Small intestine (tissue), 16 donors: ENCODE measurements at places on chromosomes 3 and 15.
A peak's percentile ranks its signal among the peaks of the same experiment; 100 is the strongest.

DNA sequence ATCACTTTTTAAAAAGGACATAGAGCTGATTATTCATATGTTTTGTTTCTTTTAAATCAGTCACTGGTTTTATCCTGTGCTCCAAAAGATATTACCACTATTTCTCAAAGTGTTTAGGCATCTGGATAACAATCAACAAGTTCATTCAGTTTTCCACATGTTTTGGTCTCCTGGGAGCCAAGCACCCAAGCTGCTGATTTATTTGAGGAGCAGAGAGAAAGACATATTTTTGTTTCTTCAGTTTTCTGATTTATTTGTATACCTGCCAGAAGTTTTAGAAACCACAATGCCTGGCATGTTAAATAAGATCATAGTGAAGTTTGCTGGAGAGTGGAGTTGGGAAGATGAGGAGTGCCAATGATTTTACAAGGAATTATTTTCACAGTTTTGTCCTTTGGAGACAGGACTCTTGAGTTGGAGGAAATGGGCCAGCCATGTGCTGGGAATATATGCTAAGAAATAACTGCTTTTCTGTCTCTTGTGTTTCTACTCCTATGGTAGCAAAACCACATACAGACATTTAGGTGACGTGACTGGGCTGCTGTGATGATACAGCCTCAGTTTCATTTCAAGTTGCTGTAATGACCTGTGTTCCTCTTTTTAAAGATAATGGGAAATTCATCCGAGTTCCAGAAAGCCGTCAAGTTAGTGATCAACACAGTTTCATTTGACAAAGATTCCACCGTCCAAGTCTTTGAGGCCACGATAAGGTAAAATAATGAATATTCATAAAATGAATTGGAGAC, 11.7 kb downstream of the EDEM1 start:
- H3K4me3 ChIP-seq = no peak overlapping the region
- DNase-seq = no peak
- no peak overlapping the region for H3K27ac ChIP-seq
- H3K4me1 ChIP-seq = no peaks in the 10 kb centered on the region
- H3K36me3 ChIP-seq = peaks cover 17% of the 10 kb centered on the region
- H3K27me3 ChIP-seq = no peaks in the 10 kb centered on the region

GRCh38 chr15:78193731-78194567, 40.4 kb downstream of the ACSBG1 start:
- no peaks in the 10 kb centered on the region for H3K4me1 ChIP-seq
- H3K4me3 ChIP-seq = no peak overlapping the region
- H3K27me3 ChIP-seq = no peaks in the 10 kb centered on the region
- H3K36me3 ChIP-seq = no peaks in the 10 kb centered on the region
- no peak overlapping the region for H3K27ac ChIP-seq

- H3K4me1 ChIP-seq = no peaks in the 10 kb centered on the region
- DNase-seq = no peak
- H3K27ac ChIP-seq = no peak overlapping the region
- no peaks in the 10 kb centered on the region for H3K36me3 ChIP-seq
- peaks cover 3% of the 10 kb centered on the region for H3K27me3 ChIP-seq
Measured at GRCh38 chr3:54134713-54135112, 12.4 kb downstream of the CACNA2D3 start.

DNA sequence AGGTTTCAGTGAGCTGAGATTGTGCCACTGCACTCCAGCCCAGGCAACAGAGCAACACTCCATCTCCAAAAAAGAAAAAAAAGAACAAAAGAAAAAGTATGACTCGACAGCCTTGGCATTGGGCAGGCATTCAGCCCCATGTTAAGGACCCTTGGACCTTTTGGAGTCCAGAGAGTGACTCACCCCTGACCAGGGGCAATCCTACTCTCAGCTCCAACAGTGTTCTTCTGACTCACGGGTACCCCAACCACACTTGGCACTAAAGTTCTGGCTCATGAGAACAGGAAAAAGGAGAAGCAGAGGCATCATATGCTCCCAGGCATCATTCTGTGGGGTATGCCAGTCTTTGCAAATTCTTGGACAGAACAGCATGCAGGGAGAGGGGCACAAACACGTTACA, 252.4 kb upstream of the HES1 start:
- no peak overlapping the region for H3K27ac ChIP-seq
- no peaks in the 10 kb centered on the region for H3K4me1 ChIP-seq
- H3K4me3 ChIP-seq = no peak overlapping the region
- no peaks in the 10 kb centered on the region for H3K27me3 ChIP-seq
- no peaks in the 10 kb centered on the region for H3K36me3 ChIP-seq

DNA sequence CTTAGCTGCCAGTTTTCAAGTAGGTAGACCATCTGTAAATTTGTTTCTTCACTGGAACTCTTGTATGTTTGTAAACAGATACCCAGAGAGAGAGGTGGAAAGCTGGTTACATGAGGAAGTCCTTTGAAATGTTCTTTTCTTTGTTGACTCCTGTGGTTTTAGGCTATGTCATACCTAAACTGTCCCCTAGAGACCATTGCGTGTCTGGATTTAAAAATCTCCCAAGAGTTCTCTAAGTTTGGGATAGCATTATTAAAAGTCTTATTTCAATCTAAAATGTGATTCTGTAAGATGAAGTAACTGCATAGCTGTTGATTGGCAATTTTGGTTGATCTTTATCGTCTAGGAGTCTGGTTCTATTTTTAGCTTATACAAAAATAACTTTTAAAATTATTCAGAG, 127.2 kb downstream of the GHSR start:
- no peaks in the 10 kb centered on the region for H3K27me3 ChIP-seq
- no peaks in the 10 kb centered on the region for H3K4me1 ChIP-seq
- peaks cover 6% of the 10 kb centered on the region for H3K36me3 ChIP-seq
- no peak overlapping the region for H3K4me3 ChIP-seq

- no peaks in the 10 kb centered on the region for H3K36me3 ChIP-seq
- DNase-seq = no peak
- H3K4me1 ChIP-seq = no peaks in the 10 kb centered on the region
- no peak overlapping the region for H3K4me3 ChIP-seq
- no peak overlapping the region for H3K27ac ChIP-seq
Measured at GRCh38 chr15:60729850-60730458, 251.0 kb upstream of the ICE2 start.

DNA sequence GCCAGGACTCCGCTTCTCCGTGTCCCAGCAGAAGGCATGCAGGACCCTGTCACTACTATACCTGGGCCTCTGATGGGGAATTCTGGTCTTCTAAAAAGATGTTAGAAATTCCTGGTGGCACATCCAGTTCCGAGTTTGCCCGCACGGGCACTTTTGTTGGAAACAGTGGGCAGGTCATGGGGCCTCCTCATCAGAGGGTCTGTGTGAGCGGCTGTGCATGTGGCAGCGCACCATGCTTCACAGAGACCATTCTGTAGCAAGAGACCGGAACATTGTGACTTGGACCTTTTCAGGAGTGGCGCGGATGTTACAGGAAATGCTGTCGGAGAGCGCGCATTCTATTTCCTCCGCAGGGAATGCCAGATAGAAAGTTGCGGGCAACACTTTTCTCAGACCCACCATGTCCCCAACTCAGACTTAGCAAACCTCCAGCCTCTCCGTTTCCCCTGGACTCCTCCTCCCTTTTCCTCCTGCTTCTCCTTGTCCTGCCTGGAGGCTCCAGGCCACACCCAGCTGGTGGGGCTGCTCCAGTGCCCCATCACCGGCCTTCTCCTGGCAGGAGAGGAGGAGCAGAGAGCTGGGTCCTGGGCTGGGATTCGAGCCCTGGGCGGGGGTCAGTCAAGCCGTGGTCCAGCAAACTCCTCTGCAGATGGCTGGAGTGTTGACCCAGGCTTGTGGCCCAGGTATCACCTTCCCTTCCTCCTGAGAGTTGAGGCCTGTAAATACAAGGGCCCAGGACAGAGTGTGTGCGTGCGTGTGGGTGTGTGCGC, 46.6 kb downstream of the KLF13 start:
- DNase-seq = no peak
- no peaks in the 10 kb centered on the region for H3K27me3 ChIP-seq
- no peak overlapping the region for H3K4me3 ChIP-seq

DNA sequence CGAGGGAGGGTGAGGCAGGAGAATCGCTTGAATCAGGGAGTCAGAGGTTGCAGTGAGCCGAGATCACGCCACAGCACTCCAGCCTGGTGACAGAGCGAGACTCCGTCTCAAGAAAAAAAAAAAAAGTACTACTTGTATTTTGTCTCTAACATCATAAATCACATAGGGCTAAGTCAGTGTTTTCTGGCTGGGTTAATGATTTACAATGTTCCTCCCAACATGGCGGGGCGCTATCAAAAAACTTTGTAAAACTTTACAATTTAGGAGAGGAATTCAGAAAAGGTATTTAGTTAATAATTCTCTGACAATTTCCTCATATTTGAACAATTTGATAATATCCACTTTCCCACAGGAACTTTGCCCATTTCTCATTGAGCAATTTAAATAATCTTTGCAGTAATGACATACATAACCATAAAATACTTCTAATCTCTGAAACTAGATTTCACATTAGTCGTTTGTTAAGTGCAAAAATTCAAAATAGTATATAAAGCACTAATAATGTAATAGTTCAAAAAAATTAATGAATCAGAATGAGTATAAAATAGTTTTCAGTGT, 26.6 kb upstream of the B3GNT5 start:
- H3K36me3 ChIP-seq = no peaks in the 10 kb centered on the region
- no peak overlapping the region for H3K4me3 ChIP-seq
- H3K27me3 ChIP-seq = no peaks in the 10 kb centered on the region
- peaks cover 20% of the 10 kb centered on the region for H3K4me1 ChIP-seq

- DNase-seq = no peak
- no peaks in the 10 kb centered on the region for H3K36me3 ChIP-seq
- no peak overlapping the region for H3K27ac ChIP-seq
- no peak overlapping the region for H3K4me3 ChIP-seq
- peaks cover 2% of the 10 kb centered on the region for H3K27me3 ChIP-seq
- no peaks in the 10 kb centered on the region for H3K4me1 ChIP-seq
Measured at GRCh38 chr3:182618981-182619591, 174.2 kb upstream of the ATP11B start.

DNA sequence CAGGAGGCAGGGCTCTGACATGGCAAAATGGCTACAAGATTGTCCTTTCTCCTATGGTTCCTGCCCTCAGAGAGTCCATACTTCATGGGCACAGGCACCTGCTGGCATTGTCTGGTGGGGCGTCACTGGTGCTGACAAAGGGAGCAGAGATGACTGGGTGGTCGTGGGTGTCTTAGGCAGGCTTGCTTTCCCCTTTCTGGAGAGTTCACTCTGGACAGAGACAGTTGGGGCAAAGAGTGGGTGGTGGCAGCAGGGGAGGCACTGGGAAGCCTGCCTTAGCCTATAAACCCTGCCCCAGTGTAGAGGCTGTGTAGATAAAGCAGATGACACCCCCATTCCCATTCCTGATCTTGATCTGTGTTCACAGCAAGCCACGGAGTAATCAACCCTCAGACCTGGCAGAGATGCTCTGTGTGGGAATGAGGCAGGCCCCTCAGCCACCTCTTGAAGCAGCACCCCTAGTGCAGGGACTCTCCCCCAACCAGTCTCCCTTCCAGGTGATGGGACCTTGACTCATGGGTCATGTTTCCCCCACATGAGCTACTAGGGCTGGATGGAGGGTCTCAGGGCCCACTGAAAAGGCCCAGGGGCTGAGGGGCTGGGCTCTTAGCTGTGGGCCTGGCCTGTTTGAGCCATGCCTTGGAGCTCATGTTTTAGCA, 20.7 kb upstream of the DOCK3 start:
- no peak overlapping the region for H3K27ac ChIP-seq
- no peak for DNase-seq
- no peaks in the 10 kb centered on the region for H3K27me3 ChIP-seq
- no peaks in the 10 kb centered on the region for H3K36me3 ChIP-seq
- no peaks in the 10 kb centered on the region for H3K4me1 ChIP-seq
- H3K4me3 ChIP-seq = no peak overlapping the region

DNA sequence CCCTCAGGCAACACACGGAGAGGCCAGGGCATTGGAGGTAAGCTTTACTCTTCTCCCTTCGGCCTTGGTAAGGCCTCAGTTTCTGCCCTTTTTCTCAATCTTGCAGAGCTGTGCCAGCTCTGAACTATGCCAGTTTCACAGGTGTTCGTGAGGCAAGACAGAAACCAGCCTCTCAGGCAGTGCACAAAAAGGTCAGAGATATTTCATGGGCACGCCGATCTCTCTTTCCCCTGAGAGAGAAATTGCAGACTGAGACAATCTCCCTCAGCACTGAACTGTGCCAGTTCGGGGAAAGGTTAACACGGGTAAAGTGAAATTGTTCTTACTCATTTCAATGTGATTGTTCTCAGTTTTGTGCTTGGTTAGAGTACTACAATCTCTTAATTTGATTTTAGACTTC, 88.5 kb downstream of the GMNC start:
- H3K27ac ChIP-seq = no peak overlapping the region
- H3K4me3 ChIP-seq = no peak overlapping the region
- no peaks in the 10 kb centered on the region for H3K4me1 ChIP-seq
- no peaks in the 10 kb centered on the region for H3K36me3 ChIP-seq
- H3K27me3 ChIP-seq = no peaks in the 10 kb centered on the region

- peak; percentile 95 for DNase-seq
- H3K36me3 ChIP-seq = no peaks in the 10 kb centered on the region
- H3K4me1 ChIP-seq = peaks cover 7% of the 10 kb centered on the region
Measured at GRCh38 chr3:5016211-5017161, 37.2 kb downstream of the BHLHE40 start.

DNA sequence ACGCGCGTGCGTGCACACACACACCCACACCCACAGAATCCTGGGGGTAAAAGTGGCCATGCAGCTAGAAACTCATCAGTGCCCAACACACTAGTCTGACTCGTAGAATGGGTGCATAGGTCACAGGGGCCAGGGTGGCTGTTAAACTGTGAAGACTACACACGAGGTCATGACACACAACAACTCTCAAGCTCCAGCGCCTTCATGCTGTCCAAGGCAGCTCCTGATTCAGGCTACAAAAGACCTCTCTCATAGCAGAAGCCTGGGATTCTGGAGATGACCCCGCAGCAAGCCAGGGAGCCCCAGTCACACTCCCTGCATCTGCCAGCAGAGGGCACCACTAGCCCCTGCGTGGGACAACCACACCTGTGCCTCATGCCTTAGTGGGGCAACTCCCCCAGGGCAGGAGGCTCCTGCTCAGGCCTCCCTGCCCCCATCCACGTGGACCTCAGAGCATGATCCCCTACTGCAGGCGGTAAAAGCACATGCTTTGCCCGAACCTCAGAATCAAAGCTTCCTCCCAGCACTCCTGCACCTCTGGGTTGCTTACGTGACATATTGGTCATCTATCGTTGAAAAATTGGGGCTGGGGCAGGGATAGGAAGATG, 93.1 kb downstream of the LRIG1 start:
- H3K27me3 ChIP-seq = no peaks in the 10 kb centered on the region
- H3K27ac ChIP-seq = no peak overlapping the region
- H3K4me3 ChIP-seq = no peak overlapping the region
- DNase-seq = peak; percentile 77

DNA sequence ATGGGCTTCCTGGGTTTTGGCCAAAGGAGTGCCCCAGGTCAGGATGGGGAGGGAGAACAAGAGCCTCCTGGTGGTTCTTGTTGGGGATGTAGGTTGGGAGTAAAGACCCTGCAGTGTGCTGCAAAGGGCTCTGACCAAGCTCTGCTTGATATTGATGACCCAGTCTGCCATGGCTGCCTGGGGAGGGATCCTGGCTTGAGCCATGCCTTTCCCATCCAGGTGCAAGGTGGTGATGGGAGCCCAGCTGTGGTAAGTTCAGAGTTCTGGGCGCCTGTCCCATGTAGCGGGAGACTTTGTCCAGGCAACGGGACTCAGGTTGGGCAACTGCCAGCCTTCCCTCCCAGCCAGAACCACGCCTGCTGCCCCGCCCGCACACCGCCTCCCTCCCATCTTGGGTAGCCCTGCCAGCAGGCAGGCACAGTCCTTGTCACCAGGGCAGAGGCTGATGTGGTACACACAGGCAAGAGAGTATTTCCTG, 2.6 kb downstream of the GNAI2 start:
- peak; percentile 62 for DNase-seq
- no peak overlapping the region for H3K4me3 ChIP-seq
- H3K27ac ChIP-seq = peak overlapping the region; percentile 81
- no peaks in the 10 kb centered on the region for H3K27me3 ChIP-seq

- no peaks in the 10 kb centered on the region for H3K36me3 ChIP-seq
- H3K4me3 ChIP-seq = no peak overlapping the region
- no peaks in the 10 kb centered on the region for H3K27me3 ChIP-seq
- no peaks in the 10 kb centered on the region for H3K4me1 ChIP-seq
Measured at GRCh38 chr3:64977308-64978100, 289.7 kb upstream of the ADAMTS9 start.
